Activated CD8-positive, alpha-beta T cell treated with anti-CD3 and anti-CD28 coated beads for 36 hours (primary cell): ENCODE measurements at places on chromosomes 1 and 21. TPM values are rescaled to one million over a fixed set of nuclear protein-coding genes. Genes with fewer than 3 reads are reported as not detected.
A peak's percentile ranks its signal among the peaks of the same experiment; 100 is the strongest.

The RNF19B gene
- 10.6 TPM for total RNA-seq

The OLFML2B gene
- total RNA-seq = not detected

The BCAR3 gene
- 0.51 TPM for total RNA-seq

The PRELP gene
- total RNA-seq = not detected

The SERPINC1 gene
- total RNA-seq = not detected

The ZFP69B gene
- 4.1 TPM for total RNA-seq

The CFAP107 gene
- not detected for total RNA-seq

GRCh38 chr1:19654386-19654785 is 10.3 kb downstream of the NBL1 start:
- no peak overlapping the region for H3K4me3 ChIP-seq
- H3K27me3 ChIP-seq = no peaks in the 10 kb centered on the region
- H3K36me3 ChIP-seq = no peaks in the 10 kb centered on the region
- H3K27ac ChIP-seq = no peak overlapping the region

GRCh38 chr1:67459068-67459467 is 28.9 kb upstream of the SERBP1 start:
- H3K4me1 ChIP-seq = peaks cover 2% of the 10 kb centered on the region
- peak; percentile 16 for DNase-seq
- no peaks in the 10 kb centered on the region for H3K36me3 ChIP-seq
- H3K27me3 ChIP-seq = no peaks in the 10 kb centered on the region
- no peak overlapping the region for H3K4me3 ChIP-seq
- no peak overlapping the region for H3K27ac ChIP-seq

DNA sequence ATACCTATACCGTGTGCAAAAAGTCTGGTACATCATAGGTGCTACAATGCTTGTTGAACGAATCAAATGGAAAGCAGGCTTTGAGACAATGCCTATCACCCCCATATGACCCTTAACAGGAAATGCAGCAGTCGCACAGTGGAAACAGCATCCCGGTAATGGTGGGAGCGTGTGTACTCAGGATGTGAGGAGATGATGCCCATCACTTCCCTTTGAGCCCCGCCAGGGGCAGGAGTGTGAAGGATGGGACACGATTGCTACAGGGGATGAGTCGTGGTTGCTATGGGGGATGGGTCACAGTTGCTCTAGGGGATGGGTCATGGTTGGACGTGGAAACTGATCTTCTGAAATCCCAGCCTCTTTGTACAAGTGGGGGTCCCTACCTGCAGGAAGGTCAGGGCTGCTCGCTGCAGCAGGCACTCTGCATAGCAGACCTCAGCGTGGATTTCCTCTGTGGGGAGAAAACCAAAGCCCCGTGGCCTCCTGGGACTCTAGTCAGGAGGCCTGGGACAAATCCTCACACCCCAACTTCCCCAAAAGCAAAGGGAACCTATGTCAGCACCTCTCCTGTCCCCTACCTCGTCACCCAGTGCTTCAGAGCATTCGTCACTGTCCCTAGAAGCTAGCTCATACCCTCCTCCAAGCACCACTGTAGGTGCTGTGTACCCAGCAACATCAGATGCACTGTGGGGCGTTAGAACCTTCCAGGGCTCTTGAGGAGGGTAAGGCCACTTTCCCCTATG is 19.3 kb downstream of the TTC39A start:
- no peak overlapping the region for H3K4me3 ChIP-seq
- H3K27ac ChIP-seq = no peak overlapping the region
- peaks cover 11% of the 10 kb centered on the region for H3K4me1 ChIP-seq
- peak; percentile 19 for DNase-seq

DNA sequence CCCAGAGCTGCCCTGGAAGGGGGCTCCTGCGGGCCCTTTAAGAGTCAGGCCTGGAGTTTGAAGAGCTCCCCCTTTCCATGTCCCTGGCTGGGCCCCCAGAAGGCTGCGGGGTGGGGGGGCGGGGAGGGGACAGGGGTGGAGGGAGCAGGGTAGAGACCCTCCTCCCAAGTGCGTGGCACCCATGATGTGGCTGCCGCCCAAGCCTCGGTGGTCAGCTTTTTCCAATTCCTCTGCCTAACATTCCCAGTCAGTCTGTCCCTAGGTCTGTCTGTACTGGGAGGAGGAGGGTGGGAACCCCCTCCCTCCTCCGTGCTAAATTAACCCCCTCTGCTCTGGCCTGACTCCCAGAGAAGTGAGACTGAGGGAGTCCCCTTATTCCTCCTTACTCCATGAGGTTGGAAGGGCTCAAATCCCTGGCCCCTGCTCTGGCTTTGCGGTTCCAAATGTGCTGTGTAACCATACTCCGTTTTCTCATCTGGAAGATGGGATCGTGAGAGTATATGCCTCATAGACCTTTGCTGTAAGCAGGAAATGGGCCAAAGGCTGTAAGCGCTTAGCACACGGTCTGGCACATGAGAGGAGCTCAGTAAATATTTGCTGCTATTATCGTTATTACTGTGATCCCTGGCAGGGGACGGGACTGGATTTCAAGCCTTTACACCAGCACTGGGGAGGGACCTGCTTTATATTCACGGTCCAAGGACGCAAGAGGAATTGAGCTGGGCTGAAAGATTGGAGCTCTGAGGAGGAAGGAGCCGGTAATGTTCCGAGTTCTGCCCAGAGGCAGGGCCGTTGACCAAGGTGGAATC is 658 bp upstream of the COL16A1 start:
- DNase-seq = no peak
- peaks cover 32% of the 10 kb centered on the region for H3K27me3 ChIP-seq
- H3K36me3 ChIP-seq = no peaks in the 10 kb centered on the region
- no peak overlapping the region for H3K4me3 ChIP-seq
- no peak overlapping the region for H3K27ac ChIP-seq

DNA sequence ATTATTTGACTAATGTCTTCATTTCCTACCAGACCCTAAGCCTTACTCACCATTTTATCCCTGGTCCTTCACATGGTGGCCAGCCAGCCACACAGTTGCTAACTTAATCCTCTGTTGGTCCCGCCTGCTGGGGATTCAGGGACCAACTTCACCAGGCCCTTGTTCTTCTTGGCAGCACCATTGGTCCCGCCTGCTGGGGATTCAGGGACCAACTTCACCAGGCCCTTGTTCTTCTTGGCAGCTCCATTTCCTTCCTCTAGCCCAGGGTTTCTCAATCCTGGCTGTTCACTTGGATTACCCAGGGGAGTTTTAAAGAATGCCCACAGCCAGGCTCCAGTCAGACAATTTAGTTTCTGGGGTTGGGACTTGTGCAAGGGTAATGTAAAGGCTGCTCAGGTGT is 233.1 kb upstream of the CSF3R start:
- no peak overlapping the region for H3K27ac ChIP-seq
- H3K4me1 ChIP-seq = no peaks in the 10 kb centered on the region
- no peak for DNase-seq
- H3K27me3 ChIP-seq = peaks cover 19% of the 10 kb centered on the region

- H3K4me3 ChIP-seq = no peak overlapping the region
- peaks cover 36% of the 10 kb centered on the region for H3K27me3 ChIP-seq
- no peaks in the 10 kb centered on the region for H3K36me3 ChIP-seq
Observed at GRCh38 chr1:21647431-21648351, 21.5 kb downstream of the RAP1GAP start.

DNA sequence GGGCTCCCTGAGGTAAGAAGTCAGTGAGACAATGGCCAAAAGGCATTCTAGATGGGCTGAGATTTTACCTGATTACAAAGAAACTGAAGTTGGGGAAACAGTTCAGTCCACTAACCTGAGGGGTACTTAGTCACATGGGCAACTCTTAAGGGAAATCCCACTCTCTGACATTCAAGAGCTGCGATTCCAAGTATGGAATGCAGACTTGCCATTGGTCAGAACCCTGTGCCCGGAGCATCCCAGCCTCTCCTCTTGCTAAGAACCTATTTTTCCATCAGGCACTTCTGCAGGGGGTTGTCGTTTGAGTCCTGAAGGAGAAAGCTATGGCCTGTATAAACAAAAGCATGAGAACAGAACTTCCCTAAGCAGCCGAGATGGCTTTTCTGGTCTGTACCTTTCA is 434.9 kb upstream of the DAB1 start:
- no peak overlapping the region for H3K4me3 ChIP-seq
- H3K27ac ChIP-seq = no peak overlapping the region
- H3K4me1 ChIP-seq = no peaks in the 10 kb centered on the region
- H3K36me3 ChIP-seq = no peaks in the 10 kb centered on the region
- H3K27me3 ChIP-seq = no peaks in the 10 kb centered on the region

- no peak overlapping the region for H3K27ac ChIP-seq
- H3K27me3 ChIP-seq = peaks cover 8% of the 10 kb centered on the region
- DNase-seq = no peak
- no peak overlapping the region for H3K4me3 ChIP-seq
- H3K4me1 ChIP-seq = no peaks in the 10 kb centered on the region
Observed at GRCh38 chr1:96865731-96866685, 144.4 kb downstream of the PTBP2 start.

- peak overlapping the region; percentile 83 for H3K4me3 ChIP-seq
- peaks cover 43% of the 10 kb centered on the region for H3K4me1 ChIP-seq
- H3K36me3 ChIP-seq = peaks cover 13% of the 10 kb centered on the region
- H3K27me3 ChIP-seq = no peaks in the 10 kb centered on the region
- peak; percentile 28 for DNase-seq
- peak overlapping the region; percentile 82 for H3K27ac ChIP-seq
Observed at GRCh38 chr1:35269201-35269988, 886 bp downstream of the ZMYM4 start.
